ENCODE measurements at places on chromosomes 2 and 18.
A peak's percentile ranks its signal among the peaks of the same experiment; 100 is the strongest.

- no peak for DNase-seq
Measured at GRCh38 chr2:161416708-161417437, 776 bp downstream of the TBR1 start.

DNA sequence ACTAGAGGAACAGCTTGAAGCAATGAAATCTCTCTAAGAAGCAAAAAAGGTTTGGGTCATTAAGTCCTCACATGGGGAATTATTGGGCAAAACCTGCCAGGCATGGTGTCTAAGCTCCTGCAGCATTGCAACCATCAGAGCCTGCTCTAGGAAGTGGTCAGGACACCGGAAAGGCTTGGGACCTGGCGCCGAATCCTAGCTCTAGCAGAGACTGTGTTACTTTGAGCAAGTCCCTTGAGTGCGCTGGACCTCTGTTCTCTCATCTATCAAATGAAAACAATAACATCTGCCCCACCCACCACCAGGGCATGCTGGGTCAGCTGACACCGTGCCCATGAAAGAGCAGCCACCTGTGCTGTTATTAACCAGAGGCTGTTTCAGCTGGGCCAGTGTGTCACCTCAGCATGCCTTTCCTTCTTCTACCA, 6.3 kb downstream of the TMEM127 start:
- DNase-seq, result no peak

- no peak for DNase-seq
Measured at GRCh38 chr18:79816981-79817606, 19.4 kb downstream of the KCNG2 start.

DNA sequence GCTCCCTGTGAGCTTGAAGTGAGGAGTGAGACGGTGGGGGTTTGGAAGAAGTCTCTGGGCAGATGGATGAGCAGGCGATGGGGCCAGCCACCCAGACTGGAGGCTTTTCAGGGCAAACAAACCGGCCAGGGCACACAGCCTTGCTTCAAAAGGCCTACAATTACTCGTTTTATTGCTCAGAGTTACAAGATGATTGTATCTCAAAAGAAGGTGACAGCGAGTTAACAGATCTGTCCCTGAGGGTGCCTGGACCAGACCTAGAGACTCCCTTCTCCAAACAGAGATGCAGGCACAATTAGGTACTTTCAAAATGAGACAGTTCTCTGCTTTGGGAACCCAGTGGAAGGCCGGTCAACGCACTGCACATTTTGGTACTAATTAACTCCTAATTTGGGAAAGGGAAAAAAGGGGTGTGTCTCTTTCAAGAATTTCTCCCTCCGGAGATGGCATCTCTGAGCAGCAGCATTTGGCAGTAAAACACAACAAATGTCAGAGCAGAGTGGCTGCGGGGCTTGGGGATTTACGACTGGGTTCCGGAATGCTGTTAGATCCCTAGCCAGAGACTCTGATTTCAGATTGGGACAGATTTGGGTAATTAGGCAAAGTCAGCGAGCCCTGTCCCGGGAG, 226.7 kb downstream of the TTC32 start:
- no peak for DNase-seq

DNA sequence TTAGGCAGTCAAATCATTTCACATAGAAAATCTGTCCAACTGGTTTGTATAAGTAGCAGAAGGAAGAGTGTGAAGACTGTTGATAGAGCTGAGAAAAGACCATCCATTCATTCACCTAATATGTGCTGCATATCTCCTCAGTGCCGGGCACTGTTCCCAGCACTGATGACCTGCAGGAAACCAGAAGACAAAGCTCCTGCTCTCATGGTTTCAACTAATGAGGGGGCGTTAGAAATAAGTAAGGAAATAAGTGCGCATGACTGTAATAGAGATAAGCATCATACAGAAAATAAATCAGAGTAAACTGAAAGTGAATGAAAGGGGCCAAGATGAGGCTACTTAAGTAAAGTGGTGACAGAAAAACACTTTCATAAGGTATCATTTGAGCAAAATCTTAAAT, 427.5 kb upstream of the CDH20 start:
- no peak for DNase-seq

DNA sequence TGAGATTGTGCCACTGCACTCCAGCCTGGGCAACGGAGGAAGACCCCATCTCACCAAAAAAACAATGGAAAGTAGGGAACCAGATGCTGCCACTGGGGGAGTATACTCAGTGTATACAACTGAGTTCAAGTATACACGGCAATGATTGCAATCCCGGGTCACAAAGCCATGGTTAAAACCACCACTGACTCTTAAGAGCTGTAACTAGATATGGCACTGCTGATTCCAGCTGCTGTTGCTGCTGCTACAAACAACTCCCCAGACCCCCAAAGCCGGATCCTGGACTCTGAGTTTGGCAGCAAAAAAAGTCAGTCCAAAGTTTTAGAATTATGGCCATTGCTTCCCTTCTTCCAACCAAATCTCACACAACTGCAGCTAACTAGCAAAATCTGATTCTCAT, 43.7 kb upstream of the COX7A2L start:
- no peak for DNase-seq

DNA sequence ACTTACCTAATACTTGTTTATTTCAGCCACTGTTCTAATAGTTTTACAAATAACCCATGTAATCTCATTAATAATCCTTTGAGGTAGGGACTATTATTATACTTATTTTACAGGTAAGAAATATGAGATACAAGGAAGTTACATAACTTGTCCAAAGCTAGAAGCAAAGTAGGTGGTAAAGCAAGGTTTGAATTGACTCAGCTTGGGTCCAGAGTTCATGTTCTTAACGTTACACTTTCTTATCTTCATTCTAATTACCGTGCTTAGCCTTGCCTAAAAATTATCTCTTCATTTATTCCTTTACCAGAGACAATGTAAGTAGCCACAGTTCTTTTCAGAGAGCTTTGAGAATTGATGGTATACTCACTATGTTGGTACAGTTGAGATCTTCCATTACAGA, 743.6 kb downstream of the KCNJ3 start:
- no peak for DNase-seq

- DNase-seq, result no peak
Measured at GRCh38 chr2:185374878-185375277, 363.7 kb upstream of the FSIP2 start.

DNA sequence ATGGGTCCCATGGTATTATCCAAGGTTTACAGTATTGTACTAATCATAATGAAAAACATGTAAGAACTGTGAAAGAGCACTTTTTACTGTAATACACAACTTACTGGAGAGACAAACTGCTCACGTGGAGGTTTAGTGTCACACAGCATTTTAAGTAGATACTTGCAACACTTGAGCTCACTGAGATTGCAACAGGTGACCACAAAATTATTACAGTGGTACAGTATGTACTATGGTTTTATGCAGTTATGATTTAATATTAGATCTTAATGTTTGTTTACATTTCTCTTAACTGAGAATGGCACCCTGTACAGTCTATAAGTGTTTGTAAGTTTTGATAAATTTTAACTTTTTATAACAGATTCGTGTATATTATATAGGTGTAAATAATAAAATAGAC, 118.6 kb upstream of the SKOR2 start:
- DNase-seq, result no peak

DNA sequence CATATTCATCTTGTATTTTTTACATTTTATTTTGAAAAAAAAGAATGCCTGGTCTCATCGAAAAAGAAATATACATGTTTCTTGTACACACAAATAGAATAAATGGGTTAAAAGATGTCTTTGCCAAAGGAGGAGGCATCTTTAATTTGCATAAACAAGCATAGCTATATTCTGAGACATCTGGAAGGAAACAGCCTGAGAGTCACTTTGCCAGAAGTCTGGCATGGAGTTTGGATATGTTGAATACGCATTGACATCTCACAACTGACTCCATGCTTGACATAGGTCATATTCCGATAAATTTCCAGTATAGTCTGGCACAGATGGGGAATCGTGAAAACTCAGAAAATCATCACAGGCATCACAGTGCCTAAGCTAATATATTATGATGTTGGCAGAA, 1317.5 kb upstream of the CELF4 start:
- no peak for DNase-seq

DNA sequence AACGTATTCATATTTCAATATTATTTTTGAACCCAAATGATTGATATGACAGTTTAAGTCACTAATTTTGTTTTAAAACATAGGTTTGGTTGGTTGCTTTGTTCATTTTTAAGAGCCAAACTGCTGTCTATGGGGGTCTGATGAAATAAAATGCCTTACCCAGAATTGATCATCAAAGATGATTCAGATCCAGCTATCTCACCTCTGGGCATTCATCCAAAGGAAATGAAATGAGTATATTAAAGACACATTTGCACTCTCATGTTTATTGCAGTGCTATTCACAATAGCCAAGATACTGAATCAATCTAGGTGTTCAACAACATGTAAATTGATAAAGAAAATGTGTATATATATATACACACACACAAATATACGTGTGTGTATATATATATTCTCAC, 326.9 kb upstream of the GULP1 start:
- DNase-seq, result no peak

DNA sequence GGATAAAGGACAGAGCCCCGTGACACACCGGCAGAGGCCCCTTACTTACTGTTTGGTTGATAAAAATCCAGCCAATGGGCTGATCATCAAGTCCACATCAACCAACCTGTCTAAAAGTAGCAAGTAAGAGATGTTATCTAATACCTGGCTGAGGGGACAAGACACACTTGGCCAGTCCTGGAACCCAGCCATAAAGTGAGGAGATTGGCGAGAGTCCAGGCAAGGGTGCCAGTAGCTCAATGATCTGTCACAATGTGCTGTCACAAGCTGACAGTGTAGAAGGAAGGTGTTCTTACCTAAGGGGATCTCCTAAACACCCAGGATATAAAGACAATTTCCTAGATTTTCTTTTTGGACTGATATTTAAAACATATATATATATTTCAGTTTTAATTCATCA, 61.7 kb upstream of the IL1R2 start:
- DNase-seq, result no peak

GRCh38 chr2:209663139-209663538, 108.5 kb upstream of the UNC80 start:
- DNase-seq, result peak; percentile 7

GRCh38 chr18:79139206-79139605, 70.0 kb downstream of the ATP9B start:
- DNase-seq, result no peak

GRCh38 chr2:98771721-98772524, 41.0 kb upstream of the MGAT4A start:
- DNase-seq, result peak; percentile 66

GRCh38 chr2:67948506-67948905, 114.3 kb downstream of the C1D start:
- DNase-seq, result no peak

DNA sequence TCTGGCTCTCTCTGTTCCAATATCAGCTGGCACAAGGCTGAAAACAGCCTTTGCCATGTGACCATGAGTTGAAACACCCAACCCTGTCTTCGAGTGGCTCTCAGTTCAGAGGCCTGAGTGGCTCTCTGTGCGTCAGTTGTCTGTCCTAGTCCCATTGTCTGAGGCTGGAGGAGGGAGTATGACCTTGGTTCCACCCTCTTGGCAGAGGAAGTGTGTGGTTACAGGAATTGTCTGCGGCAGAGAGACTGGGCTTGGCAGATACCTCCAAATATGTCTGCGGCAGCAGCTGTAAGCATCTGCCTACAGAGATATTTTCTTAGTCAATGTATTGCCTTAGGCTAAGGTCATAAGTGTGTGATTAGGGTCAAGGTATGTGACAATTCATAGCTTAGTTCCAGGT, 32.6 kb downstream of the CNGA3 start:
- DNase-seq, result no peak

DNA sequence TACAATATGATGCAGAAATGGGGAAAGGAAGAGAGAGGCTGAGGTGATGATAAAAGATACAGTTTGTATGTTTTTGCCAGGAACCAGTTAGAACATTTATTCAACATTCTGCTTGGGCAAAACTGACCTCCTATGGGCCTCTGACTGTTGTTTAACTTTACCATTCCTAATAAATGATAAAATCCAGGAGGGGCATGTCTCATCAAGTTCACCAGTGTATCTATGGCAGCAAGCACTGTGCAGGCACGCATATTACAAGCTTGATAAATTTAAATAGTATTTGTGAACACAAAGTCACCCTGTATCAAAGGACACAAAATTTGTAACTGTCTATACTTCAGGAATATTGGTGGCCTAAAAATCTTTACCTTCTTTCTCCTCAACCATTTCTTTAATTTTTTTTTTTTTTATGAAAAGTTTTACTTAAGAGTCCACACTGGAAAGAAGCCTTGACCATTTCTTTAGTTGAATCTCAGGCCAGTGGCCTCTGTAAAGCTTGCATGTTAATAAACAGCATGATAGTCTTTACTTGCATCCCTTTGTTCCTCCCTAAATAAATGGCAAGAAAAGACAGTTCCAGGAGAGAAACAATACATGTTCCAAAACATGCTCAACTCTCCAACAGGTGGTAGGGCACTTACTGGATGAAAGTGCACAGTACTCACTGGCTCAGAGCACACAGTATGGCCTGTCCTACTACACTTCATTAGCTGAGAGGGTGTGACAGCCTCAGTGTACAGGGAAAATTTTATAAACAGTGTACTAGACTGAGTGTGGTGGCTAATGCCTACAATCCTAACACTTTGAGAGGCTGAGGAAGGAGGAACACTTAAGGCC, 52.3 kb downstream of the SOS1 start:
- DNase-seq, result no peak

DNA sequence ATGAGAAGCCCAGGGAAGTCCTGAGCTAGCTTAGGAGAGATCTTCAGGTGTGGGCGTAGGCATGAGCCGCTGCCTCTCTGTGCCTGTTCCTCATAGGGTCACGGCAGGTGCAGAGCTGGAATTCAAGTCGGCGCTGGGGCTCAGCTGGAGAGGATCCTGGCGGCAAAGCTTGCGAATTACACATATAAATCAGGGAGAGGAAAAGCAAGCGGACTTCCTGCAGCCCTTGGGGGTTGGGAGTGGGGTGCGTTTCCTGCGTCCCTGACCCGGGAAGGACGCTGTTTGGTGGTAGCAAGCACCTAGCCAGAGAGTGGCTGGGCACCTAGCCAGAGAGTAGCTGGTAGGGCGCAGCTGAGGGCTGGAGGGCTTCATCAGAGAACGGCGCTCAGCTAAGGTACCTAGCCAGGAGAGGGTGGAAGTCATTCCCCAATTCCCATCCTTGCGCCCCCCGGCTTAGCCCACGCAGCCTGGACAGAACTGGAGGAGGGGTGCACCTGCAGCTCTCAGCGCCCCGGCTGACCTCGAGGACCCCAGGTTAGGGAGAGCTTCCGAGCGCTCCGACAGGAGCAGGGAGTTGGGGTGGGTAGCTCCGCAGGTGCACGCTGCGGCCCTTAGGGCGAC, 459 bp upstream of the EFR3B start:
- DNase-seq, result no peak

DNA sequence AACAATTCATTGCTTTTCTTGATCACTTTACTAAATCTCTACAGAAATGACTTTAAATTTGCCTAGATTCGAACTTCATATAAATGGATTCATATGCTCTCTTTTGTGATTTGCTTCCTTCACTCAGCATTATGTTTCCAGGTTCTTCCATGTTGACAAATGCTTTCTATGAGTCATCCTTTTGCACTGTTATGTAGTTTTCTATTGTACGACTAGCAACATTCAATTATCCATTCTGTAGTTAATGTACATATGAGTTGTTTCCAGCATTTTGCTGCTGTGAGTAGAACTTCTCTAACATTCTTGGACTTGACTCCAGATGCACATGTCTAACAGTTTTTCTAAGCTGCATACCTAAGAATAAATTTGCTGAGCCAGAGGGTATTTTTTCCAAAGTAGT, 66.5 kb upstream of the NEUROD1 start:
- DNase-seq, result no peak

Data from NB4 (cell line).